ENCODE measurements at places on chromosomes 6 and 20.

- H3K27me3 ChIP-seq = no peaks in the 10 kb centered on the region
- DNase-seq = no peak
- H3K4me3 ChIP-seq = no peak overlapping the region
- H3K4me1 ChIP-seq = peaks cover 17% of the 10 kb centered on the region
- H3K36me3 ChIP-seq = no peaks in the 10 kb centered on the region
Measured at GRCh38 chr6:98516206-98516605, 318.2 kb upstream of the POU3F2 start.

DNA sequence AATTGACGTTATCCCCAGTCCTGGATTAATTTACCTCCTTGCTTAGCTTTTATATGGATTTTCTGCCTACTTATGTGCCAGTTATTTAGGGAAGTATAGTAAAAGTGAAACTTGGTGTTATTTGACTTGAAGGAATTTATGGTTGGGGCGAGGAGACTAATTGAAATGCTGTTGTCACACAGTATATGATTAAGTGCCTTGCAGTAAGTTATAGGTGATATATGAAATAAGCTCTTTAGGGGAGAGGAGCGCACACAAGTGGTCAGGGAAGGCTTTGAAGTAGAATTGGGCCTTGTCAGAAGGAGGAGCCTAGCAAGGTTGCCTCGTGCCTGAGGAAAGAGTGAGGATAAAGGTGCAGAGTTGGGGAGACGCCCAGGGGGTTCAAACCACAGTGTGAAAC lies 20.5 kb downstream of the NCOA7 start:
- H3K4me1 ChIP-seq = peaks cover 11% of the 10 kb centered on the region
- H3K4me3 ChIP-seq = no peak overlapping the region
- H3K27me3 ChIP-seq = no peaks in the 10 kb centered on the region
- DNase-seq = no peak
- no peak overlapping the region for H3K27ac ChIP-seq

DNA sequence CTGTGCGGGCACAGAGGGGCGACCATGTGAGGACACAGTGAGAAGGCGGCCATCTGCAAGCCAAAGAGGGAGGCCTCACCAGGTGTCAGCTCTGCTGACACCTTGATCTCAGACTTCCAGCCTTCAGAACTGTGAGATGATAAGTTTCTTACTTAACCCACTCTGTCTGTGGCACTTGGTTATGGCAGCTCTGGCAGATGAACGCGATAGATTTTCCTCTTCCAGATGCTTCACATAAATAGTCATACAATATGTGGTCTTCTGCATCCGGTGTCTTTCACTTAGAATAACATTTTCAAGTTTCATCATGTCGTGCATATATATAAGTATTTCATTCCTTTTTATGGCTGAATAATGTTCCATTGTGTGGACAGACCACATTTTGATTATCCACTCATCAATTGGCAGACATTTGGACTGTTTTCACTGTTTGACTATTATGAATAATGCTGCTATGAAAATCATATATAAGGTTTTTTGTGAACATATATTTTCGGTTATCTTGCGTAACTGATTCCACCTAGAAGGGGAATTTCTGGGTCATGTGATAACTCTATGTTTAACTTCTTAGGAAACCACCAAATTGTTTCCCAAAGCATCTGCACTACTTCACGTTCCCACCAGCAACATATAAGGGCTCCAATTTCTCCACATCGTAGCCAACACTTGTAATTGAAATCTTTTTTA lies 30.2 kb downstream of the PRR18 start:
- H3K27me3 ChIP-seq = peaks cover 3% of the 10 kb centered on the region
- no peak overlapping the region for H3K27ac ChIP-seq
- no peak for DNase-seq
- no peaks in the 10 kb centered on the region for H3K36me3 ChIP-seq
- H3K4me1 ChIP-seq = peaks cover 6% of the 10 kb centered on the region

DNA sequence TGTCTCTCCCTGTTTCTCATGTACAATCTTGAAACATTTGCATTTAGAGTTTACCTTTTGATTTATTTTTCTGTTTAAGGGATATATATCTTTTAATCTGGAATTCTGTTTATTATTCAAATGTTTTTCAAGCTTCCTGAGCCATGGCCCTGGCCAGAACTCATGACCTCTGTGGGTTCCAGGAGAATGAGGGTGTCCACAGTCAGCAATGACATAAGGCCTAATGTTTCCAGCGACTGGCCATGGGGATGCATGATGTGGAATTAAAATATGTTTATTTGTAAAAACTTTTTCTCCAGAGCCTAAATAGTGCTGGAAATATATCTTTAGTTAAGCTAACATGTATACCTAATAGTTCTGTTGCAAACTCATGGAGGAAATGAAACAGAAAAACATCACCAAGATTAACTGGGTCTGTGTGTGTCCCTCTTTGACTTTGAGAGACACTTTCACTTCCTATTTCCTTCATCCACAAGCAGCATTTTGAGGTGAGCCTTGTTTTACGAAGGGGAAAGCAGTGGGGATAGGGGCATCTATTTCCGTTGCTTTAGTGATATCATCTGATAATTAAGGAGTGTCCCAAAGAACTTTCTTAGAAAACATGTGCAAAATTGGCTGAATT lies 87.6 kb downstream of the SMOC2 start:
- no peaks in the 10 kb centered on the region for H3K36me3 ChIP-seq
- H3K27me3 ChIP-seq = no peaks in the 10 kb centered on the region
- peaks cover 13% of the 10 kb centered on the region for H3K4me1 ChIP-seq
- H3K27ac ChIP-seq = no peak overlapping the region
- H3K4me3 ChIP-seq = no peak overlapping the region

DNA sequence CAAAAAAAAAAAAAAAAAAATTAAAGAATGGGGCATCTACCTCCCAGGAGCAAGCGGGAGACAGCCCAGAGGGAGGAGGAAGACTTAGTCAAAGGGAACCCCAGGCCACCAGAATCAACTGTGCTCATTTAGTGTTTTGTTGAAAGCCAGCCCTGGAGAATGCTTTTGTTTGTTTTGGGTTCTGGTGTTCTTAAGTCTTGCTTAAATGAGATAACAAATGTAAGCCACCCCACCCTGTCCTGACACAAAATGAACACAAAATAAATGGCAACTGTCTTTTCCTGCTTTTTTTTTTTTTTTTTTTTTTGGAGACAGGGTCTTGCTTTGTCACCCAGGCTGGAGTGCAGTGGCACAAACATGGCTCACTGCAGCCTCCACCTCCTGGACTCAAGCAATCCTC lies 165.0 kb upstream of the JARID2 start:
- H3K4me3 ChIP-seq = no peak overlapping the region
- peaks cover 13% of the 10 kb centered on the region for H3K4me1 ChIP-seq
- H3K27me3 ChIP-seq = peaks cover 3% of the 10 kb centered on the region
- no peak overlapping the region for H3K27ac ChIP-seq
- no peaks in the 10 kb centered on the region for H3K36me3 ChIP-seq

GRCh38 chr20:35133735-35134134 lies 13.4 kb downstream of the EDEM2 start:
- H3K4me1 ChIP-seq = no peaks in the 10 kb centered on the region
- H3K27ac ChIP-seq = no peak overlapping the region
- H3K4me3 ChIP-seq = no peak overlapping the region
- H3K27me3 ChIP-seq = peaks cover 2% of the 10 kb centered on the region

- H3K27me3 ChIP-seq = peaks cover 20% of the 10 kb centered on the region
- peak overlapping the region; percentile 96 for H3K4me3 ChIP-seq
- peak; percentile 53 for DNase-seq
- H3K4me1 ChIP-seq = no peaks in the 10 kb centered on the region
- peaks cover 5% of the 10 kb centered on the region for H3K36me3 ChIP-seq
- H3K27ac ChIP-seq = peak overlapping the region; percentile 84
Measured at GRCh38 chr6:27176523-27177484, 70.7 kb upstream of the PRSS16 start.
